ENCODE measurements at places on chromosomes 16 and 17.

DNA sequence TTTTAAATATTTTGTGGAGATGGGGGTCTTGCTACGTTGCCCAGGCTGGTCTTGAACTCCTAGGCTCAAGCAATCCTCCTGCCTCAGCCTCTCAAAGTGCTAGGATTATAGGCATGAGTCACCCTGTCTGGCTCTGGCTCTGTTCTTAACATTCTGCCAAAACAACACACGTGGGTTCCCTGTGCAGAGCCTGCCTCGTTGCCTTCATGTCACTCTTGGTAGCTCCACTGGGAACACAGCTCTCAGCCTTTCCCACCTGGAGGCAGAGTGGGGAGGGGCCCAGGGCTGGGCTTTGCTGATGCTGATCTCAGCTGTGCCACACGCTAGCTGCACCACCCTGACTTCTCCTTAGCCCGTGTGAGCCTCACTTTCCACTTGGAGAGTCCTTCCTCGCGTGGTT lies 19.3 kb downstream of the CRISPLD2 start:
- DNase-seq: no peak

DNA sequence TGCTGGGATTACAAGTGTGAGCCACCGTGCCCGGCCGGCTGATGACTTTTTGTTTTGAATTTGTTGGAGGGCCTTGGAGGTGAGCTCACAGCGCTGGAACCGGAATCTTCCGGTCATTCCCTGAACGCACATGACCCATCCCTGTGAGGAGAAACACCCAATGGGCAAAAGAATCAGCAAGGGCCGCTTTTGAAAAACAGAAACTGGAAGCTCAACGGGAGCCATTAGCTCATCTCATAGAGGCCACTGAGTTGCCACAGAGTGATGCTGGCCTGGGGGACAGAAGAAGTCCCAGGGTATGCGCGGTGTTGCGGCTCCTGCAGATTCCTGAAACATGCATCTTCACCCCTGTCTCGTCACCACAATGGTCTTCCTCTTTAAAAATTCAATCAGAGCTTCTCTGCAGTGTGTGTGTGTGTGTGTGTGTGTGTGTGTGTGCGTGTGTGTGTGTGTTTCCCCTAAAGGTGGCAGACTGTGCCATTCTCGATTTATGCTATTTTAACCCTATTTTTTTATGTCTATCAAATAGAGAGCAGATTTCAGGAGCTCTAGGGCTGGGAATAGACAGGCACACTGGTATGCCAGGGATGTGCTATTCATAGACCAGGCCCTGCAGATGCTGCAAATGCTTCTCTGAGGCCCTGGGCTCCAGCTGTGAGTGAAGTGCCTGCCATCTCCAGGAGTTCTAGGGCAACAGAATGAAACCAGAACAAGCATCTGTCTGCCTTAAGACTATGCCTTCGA lies 68.3 kb downstream of the MARCHF10 start:
- no peak for DNase-seq

DNA sequence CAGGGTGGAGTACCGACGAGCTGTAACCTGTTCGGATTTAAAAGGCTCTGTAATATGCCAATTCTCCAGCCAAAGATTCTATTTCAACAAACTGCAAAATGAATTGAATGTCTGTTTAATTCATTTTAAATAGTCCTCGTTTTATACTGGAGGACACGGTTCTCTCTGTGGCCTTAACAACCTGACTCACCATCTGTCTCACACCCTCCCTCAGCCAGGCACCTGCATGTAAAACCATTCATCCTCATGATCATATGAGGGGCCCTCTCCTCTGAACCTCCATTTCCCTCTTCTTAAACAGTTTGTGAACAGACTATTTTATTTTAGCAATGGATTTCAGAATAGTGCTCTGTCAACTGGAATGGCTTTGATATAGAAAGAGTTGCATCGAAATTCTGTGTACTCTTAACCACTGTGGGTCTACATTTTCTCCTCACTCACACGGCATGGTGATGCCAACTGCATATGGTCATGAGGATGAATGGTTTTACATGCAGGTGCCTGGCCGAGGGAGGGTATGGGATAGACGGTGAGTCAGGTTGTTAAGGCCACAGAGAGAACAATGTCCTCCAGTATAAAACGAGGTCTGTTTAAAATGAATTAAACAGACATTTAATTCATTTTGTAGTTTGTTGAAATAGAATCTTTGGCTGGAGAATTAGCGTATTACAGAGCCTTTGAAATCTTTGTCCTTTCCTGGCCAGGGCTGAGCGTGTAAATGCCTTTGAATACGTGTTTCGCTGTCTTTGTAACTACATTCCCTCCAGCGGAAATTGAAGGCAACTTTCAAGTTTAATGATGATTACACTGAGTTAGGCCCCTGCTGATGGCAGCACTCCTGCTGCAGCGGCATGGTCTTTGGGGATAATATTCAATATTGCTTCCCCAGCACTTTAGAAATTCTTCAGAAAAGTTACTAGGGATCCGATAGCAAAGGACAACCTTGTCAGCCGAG lies 329.6 kb downstream of the SNX29 start:
- DNase-seq: no peak

DNA sequence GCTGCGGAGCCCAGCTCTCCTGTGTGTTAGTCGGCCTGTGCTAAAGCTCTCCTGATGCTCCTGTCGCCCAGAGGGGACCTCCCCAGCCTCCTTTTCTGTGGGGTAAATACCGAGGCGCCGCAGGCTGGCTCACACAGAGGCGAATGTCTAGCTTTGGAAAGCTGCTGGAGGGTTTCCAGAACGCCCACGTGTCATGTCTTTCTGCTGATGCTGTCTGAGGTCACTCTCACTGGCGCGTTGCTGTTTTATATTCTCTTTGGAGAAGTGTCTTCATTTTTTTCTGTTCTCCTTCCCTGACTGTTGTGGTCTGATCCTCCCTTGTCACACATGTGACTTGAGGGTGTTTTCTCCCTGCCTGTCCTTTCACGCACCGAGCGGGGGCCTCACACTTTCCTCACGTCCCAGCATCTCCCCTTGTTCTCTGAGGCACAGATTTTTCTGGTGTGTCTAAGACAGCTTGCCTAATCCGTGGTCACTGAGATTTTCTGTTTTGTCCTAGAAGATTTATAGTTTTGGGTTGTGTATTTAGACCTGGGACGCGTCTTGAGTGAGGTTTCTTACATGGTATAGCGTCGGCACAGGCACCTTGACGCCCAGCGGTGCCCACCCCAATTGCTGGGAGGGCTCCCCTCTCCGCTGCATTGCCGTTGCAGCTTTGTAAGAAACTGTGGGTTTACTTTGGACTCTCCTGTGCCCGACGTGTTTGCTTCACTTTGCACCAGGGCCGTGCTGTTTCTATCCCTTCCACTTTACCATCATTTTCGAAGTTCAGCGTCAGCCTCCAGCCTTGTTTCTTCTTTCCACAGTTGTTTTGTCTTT lies 92.1 kb upstream of the ZNF750 start:
- DNase-seq: no peak

DNA sequence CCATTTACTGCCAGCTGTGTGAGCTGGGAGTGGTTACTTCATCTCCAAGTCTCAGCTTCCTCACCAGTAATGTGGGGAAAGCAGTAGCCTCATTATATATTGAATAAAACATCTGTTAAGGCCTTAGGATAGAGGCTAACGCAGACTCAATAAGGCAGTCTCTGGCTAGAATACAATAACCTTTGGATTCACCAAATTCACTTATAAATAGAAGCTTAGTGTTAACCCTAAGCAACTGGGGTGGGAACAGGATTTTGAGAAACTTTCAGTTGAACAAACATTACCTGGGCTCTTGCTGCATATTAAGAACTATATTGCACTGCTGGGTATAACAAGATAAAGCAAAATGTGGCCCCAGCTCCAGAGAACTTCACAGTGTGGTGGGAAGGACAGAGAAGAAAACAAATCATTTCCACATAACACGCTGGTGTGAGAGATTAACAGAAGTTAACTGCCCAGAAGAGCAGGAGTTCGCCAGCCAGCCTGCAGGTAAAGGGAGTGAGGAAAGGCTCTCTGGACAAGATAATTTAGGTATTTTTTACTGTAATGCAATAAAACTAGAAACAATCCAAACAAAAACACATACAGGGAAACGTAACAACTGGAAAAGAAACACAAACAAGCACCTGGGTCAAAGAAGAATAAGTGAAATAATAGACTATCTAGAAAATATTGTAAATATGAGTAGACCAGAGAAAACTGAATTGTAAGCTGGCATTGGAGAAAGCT lies 57.0 kb downstream of the USP31 start:
- DNase-seq: no peak

DNA sequence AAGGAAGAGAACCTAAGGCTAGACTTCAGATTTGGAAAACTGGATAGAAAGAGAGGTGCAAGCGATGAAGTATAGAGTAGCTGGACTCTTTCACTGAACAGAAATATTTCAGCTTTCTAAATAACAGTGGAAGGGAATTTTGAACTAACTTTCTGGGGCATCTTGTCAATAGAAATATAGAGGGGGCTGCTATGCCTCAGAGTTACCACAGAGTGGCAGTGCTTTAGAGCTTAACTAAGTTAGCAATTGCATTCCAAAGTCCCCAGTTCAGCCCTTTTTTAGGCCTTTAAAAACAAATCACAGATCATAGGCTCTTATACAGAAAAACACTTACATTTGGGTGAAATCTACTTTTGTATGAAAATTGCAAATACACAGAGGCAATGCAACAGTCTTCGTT lies 154.2 kb upstream of the CDH8 start:
- no peak for DNase-seq

DNA sequence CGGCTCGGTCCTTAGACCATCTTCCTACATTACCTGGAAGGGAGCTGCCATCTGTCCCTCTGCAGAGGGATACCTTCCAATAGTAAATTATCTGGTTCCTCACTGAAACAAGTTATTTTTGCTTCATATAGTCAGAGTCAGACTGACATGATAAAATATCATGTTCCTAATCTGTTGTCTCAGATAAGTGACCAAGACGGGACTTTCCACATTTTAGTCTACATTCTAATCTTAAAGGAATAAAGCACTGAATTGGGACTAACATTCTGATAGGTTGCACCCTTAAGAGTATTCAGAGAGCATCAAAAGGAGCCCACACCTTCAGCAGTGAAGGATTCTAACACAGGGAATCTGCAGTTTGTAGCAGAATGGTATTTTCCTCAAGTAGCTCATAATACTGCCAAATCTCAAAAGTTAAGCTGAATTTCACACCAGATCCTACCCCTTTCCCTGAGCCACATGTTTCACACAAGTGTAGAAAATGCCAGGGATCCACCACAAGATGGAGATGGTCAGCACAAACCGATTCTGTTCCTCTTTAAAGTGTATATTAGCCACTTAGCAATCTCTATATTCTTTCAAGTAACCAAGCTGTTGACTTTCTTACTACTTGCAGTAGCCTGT lies 13.4 kb downstream of the GINS2 start:
- DNase-seq: no peak

- DNase-seq: no peak
Measured at GRCh38 chr17:82647593-82648164, 565 bp downstream of the WDR45B start.

DNA sequence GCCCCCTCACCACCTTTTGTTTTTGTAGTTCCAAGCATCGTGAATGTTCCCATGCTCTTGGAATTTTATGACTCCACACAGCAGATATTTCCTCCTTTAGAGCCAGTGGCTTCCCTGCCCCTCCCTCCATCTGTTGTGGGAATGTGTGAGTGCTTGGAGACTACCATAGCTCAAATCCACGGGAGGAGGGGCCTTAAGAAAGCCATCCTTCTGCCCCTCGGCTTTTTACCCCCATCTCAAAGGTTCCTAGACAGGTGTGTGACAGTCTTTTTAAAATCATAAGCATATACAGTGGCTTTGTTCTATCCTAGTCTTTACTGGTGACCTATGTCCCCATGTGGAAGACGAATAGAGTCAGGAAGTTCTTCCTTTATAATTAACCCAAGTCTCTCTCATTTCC lies 47.2 kb downstream of the YPEL2 start:
- no peak for DNase-seq

GRCh38 chr17:57701124-57701523 lies 44.0 kb downstream of the CCDC182 start:
- no peak for DNase-seq

DNA sequence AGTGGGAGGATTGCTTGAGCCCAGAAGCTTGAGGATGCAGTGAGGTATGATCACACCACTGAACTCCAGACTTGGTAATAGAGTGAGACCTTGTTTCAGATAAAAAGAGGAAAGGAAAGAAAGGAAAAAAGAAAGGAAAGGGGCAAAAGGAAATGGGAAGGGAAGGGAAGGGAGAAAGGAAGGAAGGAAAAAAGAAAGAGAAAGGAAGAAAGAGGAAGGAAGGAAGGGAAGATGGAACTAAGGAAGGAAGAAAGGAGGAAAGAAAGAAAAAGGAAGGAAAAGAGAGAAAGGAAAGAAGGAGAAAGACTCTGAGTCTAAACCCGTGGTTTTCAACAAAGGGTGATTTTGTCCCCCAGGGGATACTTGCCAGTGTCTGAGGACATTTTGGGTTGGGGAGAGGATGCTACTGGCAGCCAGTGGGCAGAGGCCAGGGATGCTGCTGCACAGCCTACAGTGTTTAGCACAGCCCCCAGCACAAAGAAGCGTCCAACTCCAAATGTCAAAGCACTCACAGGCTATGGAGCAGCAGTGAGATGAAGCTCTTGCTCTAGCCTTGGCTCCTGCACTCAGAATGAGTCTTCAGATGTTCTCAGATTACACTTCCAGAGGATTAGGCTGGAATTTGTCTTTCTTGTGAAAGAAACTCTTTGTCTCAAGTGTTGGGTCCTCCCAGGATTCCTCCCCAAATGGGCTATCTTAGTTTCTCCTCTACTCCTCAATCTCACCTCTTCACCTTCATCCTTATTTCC lies 64.2 kb downstream of the BMERB1 start:
- no peak for DNase-seq

- DNase-seq: no peak
Measured at GRCh38 chr17:40945414-40945813, 8.0 kb upstream of the KRT23 start.

- peak; percentile 88 for DNase-seq
Measured at GRCh38 chr17:15883617-15884111, 61.3 kb upstream of the ADORA2B start.

GRCh38 chr16:35391328-35391727 lies 1931.9 kb downstream of the TP53TG3F start:
- peak; percentile 0 for DNase-seq

DNA sequence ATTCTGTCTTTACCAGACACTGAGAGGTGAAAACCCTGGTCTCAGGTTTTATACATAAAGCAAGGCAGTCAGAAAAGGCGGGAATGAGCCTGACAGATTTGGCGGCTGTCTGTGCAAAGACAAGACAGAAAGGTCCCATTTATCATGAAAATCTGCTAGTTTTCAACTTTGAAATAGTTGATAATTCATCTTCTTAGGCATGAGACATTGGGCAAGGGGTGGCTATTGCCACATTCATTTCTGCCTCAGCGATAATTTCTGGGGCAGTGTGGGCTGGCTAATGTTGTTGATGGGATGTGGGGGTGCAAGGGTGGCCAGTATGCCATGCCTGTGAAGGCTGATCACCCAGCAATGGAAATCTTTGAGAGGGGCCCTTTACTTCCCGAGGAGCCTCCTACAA lies 173.8 kb upstream of the RPH3AL start:
- no peak for DNase-seq

DNA sequence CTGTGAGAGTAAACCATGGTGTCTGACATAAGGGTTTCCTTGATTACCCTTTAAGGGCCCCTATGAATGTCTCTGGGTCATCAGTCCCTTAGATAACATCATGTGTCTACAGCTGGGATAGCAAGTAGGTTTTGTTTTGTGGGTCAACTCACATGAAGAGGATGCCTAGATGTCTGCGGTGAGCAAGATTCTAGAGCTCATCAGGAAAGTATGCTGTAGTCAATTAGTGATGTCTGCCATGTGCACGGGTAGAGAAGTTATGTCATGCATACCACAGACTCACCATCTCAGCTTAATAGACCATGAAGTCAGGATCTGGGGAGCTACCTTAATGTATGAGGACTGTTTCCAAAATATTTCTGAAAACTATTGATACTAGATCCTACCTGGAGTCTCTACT lies 57.5 kb downstream of the CDH13 start:
- no peak for DNase-seq

GRCh38 chr16:2428784-2429033 lies 538 bp upstream of the CCNF start:
- no peak for DNase-seq
